ENCODE measurements at places on chromosomes 5 and 9.

GRCh38 chr5:67548520-67549295 is 352.1 kb upstream of the CD180 start:
- DNase-seq: no peak

DNA sequence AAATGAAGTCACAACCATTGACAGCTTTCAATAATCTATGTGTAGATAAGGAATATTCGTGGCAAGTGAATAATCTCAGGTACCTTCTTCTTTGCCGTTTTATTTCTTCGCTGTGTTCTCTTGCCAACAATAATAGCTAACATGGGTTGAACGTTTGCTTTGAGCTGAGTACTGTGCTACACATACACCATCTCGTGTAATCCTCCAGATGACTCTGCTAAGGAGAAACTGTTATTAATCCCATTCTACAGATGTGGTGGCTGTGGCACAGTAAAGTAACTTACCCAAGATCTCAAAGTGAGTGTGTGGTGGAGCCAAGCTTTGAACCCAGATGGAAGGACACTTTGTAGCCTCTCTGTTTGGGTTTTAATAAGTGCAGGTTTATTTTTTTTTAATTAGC is 179.7 kb downstream of the C9orf152 start:
- DNase-seq: no peak

- DNase-seq: peak; percentile 10
These were observed at the start of gene EPB41L4A for GRCh38 chr5:112419164-112419985. Gene EPB41L4A, minus strand, starts transcription at chr5:112419277. Its CDS starts 238 bp downstream, at chr5:112419039.

DNA sequence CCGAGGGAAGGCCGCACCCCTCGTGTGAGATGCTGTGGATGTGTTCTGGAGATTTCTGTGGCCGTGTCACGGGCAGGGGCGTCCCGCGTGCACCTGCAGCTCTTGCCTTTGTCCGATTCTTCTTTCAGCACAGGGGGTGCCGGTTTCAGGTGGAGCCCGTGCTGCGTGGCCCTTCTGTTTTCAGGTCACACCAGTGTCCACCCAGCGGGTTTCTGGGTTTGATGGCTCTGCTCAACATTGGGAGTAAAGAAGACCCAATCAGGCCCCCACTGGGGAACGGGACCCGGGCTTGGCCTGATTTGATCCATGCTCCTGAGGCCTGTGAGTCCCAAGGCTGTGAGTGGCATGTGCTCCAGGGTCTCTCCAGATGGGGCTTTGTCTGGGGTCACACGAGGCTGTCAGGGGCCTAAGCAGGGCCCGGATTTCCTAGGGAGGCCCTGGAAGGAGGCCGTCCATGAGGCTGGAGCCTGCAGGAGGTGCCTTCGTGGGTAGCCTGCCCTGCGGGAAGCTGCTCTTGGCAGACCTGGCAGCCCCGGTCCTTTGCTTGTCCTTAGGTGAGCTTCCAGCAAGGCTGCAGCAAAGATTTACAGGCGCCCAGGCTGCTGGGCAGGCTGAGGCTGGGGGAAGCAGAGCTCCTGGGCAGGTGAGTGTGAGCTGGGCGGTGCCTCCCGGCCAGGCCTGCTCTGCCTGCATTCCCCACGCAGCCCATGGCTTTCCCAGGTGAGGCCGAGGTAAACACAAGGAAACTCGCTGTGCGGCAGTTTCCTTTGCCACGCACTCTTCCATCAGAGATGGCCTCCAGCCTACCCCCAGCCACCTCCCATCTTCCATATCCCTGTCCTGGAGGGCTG is 12.8 kb downstream of the MRPL36 start:
- no peak for DNase-seq

DNA sequence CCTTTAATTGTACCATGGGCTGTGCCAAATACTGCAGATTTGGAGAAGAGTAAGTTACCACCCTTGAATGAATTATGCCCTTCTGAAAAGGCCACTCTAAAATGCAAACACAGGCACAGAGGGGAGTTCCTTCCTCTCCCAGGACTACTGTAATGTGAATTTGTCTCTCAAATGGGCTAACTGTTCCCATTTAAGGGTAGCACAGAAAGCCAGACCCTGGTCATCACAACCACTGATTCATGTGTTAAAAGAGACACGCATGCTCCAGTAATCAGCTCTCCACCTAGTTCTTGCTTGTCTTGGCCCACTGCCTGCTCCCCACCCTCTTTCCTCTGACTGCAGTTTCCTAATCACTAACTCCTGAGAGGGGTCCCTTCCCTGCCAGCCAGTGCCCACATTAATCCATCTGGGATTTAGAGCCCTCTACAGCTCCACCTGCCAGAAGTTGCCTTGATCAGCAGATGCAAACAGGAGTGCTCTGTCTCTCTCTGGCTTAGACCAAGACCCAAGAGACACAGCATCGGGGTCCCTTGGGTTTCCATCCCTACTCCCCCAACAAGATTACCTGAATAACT is 382.4 kb downstream of the TMEM167A start:
- DNase-seq: no peak

DNA sequence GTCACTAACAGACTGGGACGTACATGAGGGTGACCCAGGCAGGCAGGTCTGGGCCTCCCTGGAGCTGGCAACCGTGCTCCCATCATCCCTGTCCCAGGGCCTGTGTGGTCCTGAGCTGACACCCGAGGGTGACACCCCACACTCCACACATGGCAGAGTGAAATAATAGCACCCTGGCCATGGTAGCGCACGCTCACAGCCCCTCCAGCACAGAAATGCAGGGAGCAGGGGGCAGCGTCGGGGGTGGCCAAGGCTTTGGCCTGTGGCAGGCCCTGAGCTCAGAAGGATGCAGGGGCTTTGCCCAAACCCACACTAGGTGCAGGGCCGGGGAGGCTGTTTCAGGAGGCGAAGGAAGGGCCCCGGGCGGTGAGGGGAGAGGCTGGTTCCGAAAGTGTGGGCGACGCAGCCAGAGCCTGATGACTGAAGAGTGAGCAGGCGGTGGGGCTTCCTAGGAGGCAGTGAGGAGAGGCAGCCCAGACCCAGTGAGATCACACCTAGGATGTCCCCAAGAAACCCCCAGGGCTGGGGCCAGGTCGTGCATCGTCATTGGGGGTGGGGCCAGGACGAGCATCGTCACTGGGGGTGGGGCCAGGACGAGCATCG is 12.9 kb downstream of the OR2V2 start:
- DNase-seq: peak; percentile 64

DNA sequence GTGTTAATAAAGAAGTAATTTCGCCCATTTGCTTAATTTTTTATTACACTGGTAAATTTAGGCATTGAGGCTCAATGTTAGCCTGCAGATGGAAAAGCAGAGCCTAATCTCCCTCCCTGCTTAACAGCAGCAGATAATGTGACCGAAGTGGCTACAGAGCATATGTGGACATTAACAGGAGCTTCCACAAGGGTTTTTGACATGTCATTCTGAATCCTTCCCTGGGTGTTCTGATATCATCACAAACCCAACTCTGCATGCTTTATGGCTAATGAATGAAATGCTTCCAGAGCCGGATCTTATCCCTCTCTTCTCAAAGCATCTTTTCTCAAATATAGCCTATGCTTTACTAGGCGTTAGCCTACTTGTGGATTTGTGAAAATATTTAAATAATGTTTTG is 208.6 kb downstream of the CAAP1 start:
- DNase-seq: no peak

DNA sequence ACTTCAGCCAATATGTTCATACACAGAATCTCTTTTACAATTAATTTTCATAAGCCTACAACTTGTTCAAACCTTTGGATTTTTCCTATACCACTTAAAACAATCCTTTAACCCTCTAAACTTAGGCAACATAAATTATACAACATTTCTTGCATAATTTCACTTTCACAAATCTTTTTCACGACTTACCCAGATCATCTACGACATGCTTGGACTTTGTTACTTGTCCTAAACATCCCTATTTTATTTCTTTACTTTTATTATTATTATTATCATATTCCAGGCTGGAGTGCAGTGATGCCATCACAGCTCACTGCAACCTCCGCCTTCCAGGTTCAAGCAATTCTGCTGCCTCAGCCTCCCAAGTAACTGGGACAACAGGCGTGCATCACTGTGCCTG is 68.0 kb downstream of the CACNA1B start:
- DNase-seq: no peak

GRCh38 chr9:100222674-100223073 is 123.6 kb downstream of the INVS start:
- DNase-seq: no peak

- DNase-seq: peak; percentile 56
These were observed 440 bp downstream of the ANXA2R start for GRCh38 chr5:43039471-43040286.

DNA sequence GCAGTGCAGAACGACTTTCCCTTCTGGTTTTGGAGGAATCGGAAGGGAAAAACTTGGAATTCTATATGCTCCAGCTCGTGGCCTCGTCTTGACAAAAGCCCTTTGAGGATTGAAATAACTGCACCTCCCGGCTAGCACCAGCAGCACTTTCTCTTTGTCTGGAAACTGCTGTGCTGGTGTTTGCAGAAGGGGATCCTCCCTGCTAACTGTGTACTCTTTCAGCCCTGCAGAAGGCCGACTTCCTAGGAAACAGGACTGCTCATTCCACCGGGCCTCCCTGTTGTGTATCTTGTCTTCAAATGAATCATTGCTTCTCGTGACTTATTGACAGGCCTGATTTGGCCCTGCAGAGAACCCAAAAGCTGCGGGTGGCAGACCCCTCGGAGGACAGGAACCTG is 23.6 kb downstream of the STC2 start:
- no peak for DNase-seq

DNA sequence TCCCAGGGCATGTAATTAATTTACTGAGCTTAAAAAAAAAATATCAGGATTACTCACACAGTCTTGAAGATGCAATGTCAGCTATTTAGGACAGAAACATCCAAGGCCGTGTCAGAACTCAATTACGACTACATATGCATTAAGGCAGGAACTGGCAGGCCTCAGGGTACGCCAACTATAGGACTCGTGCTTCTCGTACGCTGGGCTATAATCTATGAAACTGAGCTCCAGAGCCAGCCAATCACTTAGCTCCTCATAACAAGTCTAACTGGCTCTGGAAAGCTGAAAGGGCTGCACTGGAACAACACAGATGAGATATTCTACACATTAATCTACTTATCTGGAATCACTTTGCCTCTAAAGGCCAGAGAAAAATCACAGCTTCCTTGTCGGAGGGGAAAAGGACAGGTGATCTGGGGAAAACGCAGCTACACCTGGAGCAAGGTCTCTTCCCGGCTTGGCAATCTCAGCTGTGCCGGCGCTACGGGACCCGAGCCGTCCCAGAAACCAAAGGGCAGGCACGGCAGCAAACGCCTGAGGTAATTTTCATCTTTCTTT is 212.0 kb downstream of the DEPDC1B start:
- no peak for DNase-seq

DNA sequence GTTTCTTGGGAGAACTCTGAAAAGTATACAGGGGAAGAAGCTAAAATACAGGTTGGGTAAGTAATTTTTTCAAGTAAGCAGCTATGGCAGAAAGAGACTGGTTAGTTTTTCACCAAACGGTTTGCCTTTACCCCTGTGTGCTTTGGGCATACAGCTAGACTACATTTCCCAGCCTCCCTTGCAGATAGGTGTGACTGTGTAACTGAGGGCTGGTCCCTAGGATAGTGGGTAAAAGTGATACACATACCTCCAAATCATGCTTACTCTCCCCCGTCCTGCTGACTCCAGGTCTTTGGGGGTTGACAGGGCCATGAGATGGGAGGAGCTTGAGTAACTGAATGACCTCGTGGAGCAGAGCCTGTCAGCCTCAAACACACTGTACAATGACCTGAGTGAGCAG is 208.6 kb upstream of the GDNF start:
- DNase-seq: no peak

GRCh38 chr9:80498001-80498555 is 926.3 kb downstream of the TLE4 start:
- DNase-seq: no peak

DNA sequence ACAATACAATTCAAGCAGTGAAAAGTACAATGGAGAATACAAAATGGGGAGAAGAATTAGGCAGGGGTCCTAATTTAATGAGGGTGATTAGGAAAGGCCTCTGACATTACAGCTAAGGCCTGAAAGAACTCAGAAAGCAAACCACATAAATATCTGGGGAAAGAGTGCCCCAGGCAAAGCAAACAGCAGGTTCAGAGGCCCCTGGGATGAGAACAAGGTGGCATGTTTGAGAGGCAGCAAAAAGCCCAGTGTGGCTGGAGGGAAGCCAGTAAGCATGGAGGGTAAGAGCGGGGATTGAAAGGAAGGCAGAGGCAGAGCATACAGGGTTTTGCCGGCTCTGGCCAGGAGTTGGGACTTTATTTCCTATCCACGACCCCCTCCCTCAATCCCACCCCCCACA is 33.4 kb upstream of the VDAC1 start:
- DNase-seq: no peak

GRCh38 chr5:10580531-10581423 is 16.9 kb downstream of the ANKRD33B start:
- DNase-seq: no peak

DNA sequence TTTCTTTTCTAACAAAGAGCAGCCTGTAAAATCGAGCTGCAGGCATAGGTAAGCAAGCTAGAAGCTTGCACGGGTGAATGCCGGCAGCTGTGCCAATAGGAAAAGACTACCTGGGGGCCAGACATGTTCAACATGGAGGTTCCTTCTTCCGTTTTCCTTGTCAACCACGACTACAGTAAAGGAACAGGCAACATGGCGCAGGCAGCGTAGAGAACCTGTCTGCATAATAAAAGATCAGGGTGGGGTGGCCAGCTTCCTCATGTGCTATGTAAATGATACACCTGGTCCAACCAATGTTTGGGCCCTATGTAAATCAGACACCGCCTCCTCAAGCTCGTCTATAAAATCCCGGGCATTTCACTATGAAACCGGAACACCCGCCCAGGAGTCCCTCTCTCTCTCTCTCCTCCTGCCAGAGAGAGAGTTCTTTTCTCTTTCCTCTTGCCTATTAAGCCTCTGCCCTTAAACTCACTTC is 103.8 kb upstream of the LIFR start:
- DNase-seq: no peak

- no peak for DNase-seq
These were observed 5.0 kb upstream of the SNAPC3 start for GRCh38 chr9:15417626-15418025.

DNA sequence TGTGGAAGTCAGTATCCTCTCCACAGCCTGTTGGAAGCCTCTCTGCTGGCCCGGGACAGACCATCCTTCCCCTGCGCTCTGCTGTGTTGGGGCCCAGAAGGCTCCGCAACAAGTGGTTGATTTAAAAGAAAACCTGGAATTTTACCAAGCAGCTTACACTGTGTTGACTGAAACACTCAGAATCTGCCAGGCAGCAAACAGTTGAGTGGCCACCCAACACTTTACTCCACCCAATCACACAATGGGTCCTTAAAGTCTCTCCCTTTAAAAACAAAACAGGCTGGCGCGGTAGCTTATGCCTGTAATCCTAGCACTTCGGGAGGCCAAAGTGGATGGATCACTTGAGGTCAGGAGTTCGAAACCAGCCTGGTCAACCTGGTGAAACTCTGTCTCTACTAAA is 28.0 kb upstream of the DMRT3 start:
- DNase-seq: no peak

- no peak for DNase-seq
These were observed 50.9 kb upstream of the HSPB3 start for GRCh38 chr5:54404568-54404967.

Data from activated T-helper 2 cell treated with anti-CD3 and anti-CD28 coated beads, Interferon-gamma antibody, Interleukin-2, Interleukin-4, amounts not matched to agents 10 μg/mL and 5 μg/mL and 100 μg/mL, durations not matched to agents 14 hours and 24 hours and 36 hours (primary cell).